ENCODE measurements at places on chromosomes 11 and 22.

DNA sequence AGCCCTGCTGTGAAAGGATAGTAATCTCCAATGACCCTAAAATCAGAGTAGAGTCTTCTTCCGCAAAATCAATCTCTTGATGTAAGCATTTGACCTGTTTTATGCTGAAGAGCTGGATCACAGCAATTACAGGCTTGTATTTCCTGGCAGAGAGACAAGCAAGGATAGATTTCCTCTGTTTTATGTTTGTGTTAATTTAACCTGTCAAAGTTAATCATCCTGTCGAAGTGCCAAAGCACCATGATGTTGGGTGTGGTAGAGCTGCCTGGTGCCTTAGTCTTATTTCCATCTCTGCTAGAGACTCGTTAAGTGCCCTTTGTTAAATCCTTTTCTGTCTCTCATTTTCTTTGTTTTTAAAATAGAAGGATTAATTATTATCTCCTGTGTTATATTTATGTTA lies 248.1 kb downstream of the CNTN5 start:
- DNase-seq, result no peak

DNA sequence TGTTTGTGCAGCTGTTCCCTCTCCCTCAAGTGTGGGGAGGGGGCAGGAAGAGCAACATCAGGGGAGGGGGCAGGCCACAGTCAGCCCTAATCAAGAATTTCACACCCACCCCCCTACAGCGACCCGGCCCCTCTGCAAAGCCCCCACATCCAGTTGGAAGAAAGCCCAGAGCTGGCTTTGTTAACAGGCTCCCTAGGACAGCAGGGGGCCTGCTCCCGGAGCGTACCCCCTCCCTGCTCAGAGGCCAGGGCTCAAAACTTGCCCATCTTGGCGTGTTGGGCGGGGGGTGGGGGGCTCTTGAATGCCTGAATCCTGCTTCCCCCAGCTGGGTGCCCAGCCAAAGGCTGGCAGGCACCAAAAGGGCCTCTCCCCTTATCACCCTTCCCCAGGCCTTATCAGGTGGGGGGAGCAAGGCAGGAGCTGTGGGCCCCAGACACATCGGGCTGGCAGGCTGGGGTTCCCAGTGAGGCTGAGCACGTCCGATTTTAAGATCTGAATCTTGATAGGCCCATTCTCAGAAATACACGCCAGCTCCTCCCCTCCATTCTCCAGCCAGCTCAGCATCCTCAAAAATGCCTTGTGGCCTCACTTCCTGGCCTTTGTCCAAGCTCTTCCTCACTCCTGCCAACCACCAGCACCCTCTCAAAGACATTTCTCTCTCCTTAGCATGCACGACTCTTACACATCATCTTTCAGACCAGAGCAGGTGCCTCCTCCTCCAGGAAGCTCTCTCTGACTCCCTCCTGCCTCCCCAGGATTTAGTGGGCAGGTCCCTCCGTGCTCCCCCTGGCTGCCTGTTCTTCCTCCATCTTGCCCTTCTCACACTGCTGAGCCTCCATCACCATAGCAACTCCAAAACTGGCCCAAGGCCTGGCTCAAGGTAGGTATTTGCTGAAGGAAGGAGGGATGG lies 384.8 kb downstream of the MN1 start:
- no peak for DNase-seq

GRCh38 chr22:43381693-43382092 lies 30.1 kb upstream of the MPPED1 start:
- DNase-seq, result no peak

DNA sequence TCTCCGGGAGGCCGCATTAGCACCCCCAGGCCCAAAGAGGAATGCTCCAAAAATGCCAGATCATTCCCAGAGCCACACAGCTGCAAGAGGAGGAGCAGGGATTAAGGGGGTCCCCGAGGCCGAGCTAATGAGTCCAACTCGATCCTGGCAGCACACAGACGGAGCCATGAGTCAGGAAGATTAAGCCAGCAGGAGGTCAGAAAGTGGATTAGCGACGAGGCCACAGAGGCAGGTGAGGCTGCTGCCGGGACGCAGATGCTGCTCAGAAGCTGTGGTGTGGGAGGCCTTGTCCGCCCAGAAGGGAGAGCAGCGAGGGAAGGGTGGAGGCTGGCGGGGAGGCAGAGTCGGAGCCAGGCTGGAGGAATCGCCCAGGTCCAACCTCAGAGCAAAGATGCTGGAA lies 120.5 kb downstream of the SHANK2 start:
- DNase-seq, result no peak

GRCh38 chr11:57979532-57980079 lies 44.1 kb upstream of the OR9Q1 start:
- no peak for DNase-seq

- no peak for DNase-seq
Observed at GRCh38 chr22:47417699-47418098, 655.2 kb downstream of the TBC1D22A start.

DNA sequence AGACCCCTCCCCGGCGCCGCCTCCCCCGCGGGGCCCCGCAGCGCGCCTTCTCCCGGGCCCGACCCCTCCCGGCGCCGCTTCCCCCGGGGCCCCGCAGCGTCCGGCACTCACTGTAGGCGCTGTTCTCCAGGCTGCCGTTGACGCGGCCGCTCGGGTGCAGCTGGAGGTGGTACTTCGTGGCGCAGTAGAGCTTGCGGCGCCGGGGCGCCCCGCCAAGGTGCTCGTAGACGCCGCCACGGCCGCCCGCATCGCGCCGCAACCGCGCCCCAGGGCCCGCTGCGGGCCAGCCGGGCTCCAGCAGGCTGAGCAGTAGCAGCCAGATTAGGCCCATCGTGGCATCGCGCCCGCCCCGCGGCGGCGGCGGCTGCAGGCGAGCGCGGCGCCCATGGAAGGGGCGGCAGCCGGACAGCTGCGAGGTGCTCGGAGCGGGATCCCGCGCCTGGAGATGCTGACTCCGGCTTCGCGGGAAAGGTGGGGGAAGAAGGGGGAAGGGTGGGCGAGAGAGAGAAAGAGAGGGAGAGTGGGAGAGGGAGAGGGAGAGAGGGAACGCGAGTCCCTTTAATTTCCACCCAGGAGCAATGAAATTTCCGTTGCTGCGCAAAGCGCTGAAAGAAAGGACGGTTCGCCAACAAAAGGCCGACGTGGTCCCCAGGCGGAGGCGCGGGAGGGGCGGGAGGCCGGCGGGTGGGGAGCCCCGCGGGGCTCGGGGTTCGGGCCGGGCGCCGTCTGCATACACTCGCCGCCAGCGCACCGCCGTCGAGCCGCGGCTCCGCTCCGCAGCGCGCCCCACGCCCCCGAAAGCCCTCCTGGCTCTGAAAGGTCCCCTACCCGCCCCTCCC lies at the start of gene FGF3:
FGF3 (minus strand) TSS at position 814 of the 839 bp plus-strand sequence; CDS start at position 331, 483 bp downstream.
- DNase-seq, result no peak

DNA sequence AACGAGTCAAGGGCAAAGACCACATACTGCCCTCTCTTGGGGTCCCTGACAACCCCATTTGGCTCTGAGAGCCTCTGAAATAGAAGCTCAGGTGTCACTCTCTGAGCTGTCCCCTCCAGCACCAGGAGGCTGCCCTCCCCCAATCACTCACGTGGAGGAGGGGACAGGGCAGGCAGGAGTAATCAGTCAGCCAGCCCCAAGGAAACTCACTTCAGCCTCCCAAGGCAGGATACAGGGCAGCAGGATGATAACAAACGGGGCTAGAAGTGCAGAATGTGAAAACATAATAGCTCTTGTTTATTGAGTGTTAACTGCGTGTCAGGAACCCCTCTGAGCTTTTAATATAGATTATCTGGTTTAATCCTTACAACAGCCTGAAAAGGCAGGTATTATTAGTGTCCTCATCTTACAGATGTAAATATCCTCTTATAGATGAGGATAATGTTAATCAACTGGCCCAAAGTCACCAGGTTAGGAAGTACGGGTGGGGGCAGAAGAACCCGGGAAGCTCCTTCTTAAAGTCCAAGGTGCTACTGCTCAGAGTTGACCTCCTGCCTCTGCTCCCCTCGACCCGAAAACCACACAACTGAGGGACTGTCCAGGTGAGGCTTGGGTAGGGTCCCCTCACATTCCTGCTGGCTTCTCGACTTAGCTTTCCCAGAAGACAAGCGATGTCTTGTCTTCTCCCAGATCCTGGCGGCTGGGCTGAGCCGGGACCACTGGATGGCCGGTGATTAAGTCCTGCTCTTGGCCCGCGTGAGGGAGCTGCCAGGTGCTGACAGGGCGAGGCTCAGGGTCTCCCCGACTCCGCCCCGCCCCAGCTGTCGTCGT lies 2.7 kb downstream of the CHRM4 start:
- no peak for DNase-seq

- no peak for DNase-seq
Observed at GRCh38 chr11:119355091-119355843, 8.8 kb upstream of the MFRP start.

- no peak for DNase-seq
Observed at GRCh38 chr11:86211619-86212018, 32.9 kb upstream of the EED start.

DNA sequence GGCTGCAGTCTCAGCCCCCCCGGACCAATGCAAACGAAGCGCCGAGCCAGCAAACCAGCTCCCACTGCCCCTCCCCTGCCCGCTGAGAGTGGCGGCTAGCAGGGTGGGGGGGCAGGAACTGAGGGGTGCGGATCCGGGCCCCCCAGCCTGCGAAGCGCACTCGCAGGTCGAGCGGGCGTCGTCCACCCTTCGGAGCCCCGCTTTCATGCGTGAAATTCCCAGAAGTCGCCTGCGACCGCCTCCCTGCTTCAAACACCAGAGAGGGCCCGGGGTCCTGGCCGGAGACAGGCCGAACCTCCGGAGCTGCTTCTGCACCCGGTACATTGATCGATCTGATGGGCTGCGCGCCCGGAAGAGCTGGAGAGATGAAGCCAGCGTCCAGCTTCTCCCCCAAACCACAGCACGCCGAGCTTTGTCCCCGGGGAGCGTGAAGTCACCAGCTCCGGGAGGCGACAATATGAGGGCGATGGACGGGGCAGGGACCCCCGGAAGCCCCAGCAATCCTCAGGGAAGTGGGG lies 646 bp upstream of the PATZ1 start:
- no peak for DNase-seq

- no peak for DNase-seq
Observed at GRCh38 chr22:24432059-24432853, 4.9 kb downstream of the ADORA2A start.

GRCh38 chr11:64419257-64419790 lies 60.4 kb downstream of the RPS6KA4 start:
- no peak for DNase-seq

DNA sequence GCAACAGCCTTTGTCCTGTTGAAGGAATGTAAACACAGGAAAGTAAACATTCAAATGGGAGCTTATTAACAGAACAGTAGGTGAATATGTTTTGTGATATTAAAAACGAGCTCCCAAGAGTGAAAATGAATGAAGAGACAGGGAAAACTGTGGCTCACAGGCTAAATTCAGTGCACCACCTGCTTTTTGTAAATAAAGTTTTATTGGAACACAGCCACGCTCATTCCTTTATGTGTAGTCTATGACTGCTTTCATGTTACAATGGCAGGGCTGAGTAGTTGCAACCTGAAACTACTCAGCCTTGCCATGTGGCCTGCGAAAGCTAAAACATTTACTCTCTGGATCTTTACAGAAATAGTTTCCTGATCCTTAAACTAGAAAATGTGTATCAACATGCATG lies 136.9 kb downstream of the MYO18B start:
- no peak for DNase-seq

- no peak for DNase-seq
Observed at GRCh38 chr11:37512156-37512780, 914.2 kb upstream of the RAG2 start.

DNA sequence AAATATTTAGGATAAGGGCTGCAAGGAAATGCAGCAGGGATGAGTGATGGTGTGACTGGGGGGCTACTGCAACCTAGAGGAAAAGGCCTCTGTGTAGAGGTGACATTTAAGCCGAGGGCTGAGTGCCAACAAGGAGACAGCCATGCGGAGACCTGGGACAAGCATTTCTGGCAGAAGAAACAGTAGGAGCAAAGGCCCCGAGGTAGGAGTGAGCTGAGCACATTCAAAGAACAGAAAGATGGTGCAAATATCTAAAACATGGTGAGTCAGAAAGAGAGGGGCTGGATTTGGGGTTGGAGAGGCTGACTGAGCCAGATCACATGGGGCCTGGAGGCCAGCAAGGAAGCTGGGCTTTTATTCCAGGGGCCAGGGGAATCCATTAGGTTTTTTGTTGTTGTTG lies 55.1 kb upstream of the INCENP start:
- no peak for DNase-seq

GRCh38 chr11:93719310-93719709 lies 22.0 kb downstream of the TAF1D start:
- no peak for DNase-seq

GRCh38 chr22:49091451-49091850 lies 736.2 kb downstream of the BRD1 start:
- DNase-seq, result no peak

GRCh38 chr11:100857236-100858005 lies 170.3 kb downstream of the ARHGAP42 start:
- no peak for DNase-seq

- no peak for DNase-seq
Observed at GRCh38 chr11:44994753-44995152, 44.1 kb upstream of the TP53I11 start.
